Smooth muscle cell of the pulmonary artery (primary cell): ENCODE measurements at places on chromosomes 12 and 14. TPM values are rescaled to one million over a fixed set of nuclear protein-coding genes. Genes with fewer than 3 reads are reported as not detected.

The CLEC2D gene
- total RNA-seq, result 1.4 and 1.8 TPM in 2 replicates

The RDH12 gene
- not detected in 2 replicates for total RNA-seq

The PTPN6 gene
- total RNA-seq, result 0.13 and 0.30 TPM in 2 replicates

The OTX2 gene
- total RNA-seq, result not detected in 2 replicates

The NTF3 gene
- total RNA-seq, result 3.1 and 4.4 TPM in 2 replicates

The FGFR1OP2 gene
- total RNA-seq, result 45.0 and 45.5 TPM in 2 replicates

The KCNH3 gene
- 0.26 and 0.33 TPM in 2 replicates for total RNA-seq

The RDH11 gene
- total RNA-seq, result 100 and 113 TPM in 2 replicates

The PDZRN4 gene
- total RNA-seq, result 0.07 TPM in 1 of 2 replicates, not detected in the other

The TAS2R50 gene
- total RNA-seq, result 2.9 and 6.5 TPM in 2 replicates

The KRT78 gene
- total RNA-seq, result not detected in 2 replicates

The ATP23 gene
- 2.8 and 9.8 TPM in 2 replicates for total RNA-seq

The GSC gene
- total RNA-seq, result 0.46 TPM in 1 of 2 replicates, not detected in the other

The KSR2 gene
- total RNA-seq, result under 0.01 TPM in 2 replicates

The KDM5A gene
- 60.0 and 67.2 TPM in 2 replicates for total RNA-seq

The HOXC4 gene
- 0.79 and 1.2 TPM in 2 replicates for total RNA-seq

The CORO1C gene
- total RNA-seq, result 269 and 290 TPM in 2 replicates

The KRT72 gene
- not detected in 2 replicates for total RNA-seq

The ARG2 gene
- 3.8 and 4.1 TPM in 2 replicates for total RNA-seq

The GDF11 gene
- 12.2 and 15.3 TPM in 2 replicates for total RNA-seq

The GPRC5D gene
- 0.13 TPM in 1 of 2 replicates, not detected in the other for total RNA-seq

The ANP32D gene
- total RNA-seq, result not detected in 2 replicates

The HOXC12 gene
- total RNA-seq, result not detected in 2 replicates

The FOXA1 gene
- total RNA-seq, result not detected in 2 replicates

The BIN2 gene
- not detected in 2 replicates for total RNA-seq

The SERPINA1 gene
- total RNA-seq, result not detected in 2 replicates

The FZD10 gene
- total RNA-seq, result not detected in 2 replicates

The GCH1 gene
- 0.79 and 1.4 TPM in 2 replicates for total RNA-seq

The CLEC6A gene
- not detected in 2 replicates for total RNA-seq

The PTCSC3 gene
- not detected in 2 replicates for total RNA-seq

The CPM gene
- 3.7 and 5.9 TPM in 2 replicates for total RNA-seq

The KLHL33 gene
- total RNA-seq, result 0.03 and 0.07 TPM in 2 replicates
